ENCODE measurements at places on chromosomes 1 and 21.

- peak; percentile 56 for DNase-seq
These were observed 48.0 kb upstream of the ZC3H11B start for GRCh38 chr1:219660666-219661463.

DNA sequence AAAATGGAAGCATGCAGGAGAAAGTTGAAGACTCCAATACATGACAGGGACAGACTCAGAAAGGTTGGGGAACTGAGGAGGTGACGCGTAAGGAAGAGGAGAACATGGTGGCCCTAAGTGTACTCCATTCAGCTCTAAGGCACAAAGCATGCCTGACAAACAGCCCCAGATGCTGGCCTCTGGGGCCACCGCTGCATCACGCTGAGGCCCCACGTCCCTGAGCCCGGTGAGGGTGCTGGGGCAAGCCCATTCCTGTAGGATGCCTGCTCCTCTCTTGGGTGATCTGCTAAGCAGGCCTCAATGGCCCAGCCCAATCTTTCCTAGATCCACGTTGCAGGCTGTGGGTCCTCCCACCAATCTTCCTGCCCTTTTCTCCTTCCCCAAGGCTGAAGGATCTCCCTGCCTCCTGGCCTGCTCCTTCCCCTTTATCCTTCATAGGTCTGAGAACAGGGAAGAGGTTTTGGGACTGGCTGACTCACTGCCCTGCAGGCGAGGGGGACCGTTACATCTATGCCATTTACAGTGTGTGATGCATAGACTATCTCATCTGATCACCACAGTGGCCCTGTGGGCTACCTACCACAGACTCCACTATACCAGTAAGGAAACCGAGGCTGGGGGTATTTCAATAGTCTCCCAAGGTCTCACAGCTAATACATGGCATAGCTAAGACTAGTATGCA, 16.8 kb upstream of the NID1 start:
- no peak for DNase-seq

DNA sequence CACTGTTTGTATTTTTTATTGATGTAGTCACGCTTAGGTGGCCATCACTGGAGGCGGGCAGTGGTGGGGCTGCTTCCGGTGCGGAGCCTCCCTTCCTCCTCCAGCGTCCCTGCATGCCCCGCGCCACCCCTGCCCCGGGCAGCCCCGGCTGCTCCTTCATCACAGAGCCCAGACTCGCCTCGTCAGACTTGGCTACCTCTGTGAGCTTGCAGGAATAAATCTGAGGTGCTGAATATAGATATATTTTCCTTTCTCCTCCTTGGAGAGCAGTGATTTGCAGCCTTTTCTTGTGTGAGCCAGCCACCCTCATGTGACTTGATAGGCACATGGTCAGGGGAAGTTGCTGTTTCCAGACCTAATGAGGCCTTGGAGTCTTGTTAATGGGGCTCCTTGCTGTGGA, 412.7 kb upstream of the VAMP3 start:
- DNase-seq, result no peak

DNA sequence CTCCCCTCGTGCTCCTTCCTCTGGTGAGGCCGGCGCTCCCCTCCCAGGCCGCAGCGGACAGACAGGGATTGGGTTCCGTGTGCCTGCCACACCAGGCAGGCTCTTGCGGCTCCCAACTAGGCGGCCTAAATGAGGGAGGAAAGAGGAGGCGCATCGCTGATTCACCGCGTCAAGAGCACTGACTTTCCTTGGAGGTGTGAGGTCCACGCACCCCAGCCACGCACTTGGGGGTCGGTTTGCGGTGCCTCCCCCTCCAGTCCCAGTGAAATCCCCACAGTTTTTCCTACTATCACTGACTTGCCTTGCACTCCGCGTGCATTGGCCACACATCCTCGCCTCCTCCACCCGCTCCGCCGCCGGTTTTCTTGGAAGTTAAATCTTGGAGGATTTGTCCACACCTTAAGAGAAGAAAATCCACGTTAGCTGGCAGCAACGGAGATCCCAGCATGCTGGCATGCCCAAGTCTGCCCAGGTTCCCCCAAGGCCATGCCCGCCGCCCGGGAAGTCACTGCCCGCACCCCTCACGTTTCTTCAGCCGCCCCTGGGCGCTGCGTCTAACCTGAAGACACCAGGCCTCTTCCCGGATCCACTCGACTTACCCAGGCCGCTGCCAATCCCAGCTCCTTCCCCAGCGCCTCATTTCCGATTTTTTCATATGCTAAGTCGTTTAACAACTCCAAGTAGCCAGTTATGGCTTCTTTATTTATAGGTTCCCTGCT, 1.1 kb upstream of the FOXD3 start:
- no peak for DNase-seq

DNA sequence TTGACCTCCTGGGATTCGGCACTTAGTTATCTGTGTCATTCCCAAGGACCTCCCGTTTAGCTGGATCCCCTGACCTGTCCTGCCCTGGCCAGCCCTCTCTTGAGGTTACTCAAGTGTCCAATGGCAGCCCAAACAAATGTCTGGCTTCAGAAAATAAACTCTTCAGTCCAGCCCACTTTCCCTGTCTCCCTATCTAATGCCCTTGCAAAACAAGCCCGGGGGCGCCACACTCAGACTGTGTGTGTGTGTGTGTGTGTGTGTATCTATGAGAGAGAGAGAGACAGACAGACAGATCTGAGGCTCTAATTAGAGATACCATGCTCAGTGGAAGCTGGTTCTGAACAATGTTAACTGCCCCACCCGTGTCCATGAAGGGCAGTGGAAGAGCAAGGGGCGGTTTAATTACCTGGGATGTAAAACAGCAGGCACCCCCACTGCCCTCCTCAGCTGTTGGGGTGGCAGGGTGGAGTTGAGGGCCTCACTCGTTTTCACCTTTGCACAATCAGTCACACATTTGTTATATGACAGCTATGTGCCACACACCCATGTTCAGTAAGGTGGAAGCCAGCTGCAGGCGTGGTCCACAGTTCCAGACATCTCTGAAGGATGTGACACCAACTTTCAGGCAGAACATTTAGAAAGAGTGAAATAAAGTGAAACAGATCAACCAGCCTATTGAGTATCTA, 57.4 kb downstream of the B3GALT5 start:
- no peak for DNase-seq

DNA sequence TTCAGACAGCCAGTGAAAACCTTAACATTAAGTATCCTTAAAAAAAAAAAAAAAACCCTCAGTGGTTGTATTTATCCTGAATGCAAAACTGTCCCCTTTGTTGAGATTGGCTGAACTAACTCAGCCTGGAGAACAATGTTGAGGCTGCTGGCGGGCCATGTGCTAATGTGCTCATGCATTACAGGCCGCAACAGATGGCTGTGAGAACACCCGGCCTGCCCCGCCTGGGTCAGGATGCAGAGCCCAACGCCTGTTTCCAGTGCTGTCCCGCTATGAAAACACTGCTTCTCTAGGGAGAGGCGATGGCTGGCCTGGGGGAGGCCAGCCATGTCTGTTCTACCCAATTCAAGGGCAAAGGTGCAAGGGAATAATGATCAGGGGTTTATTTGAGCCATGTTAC, 13.8 kb downstream of the OLIG2 start:
- no peak for DNase-seq

- DNase-seq, result no peak
These were observed 202.1 kb downstream of the KAZN start for GRCh38 chr1:14800500-14801076.

- no peak for DNase-seq
These were observed 2.1 kb downstream of the MYBPH start for GRCh38 chr1:203173566-203173965.

GRCh38 chr1:6134206-6134605, 45.9 kb downstream of the CHD5 start:
- no peak for DNase-seq

Measured in SHP77 (cell line).